ENCODE measurements at places on chromosomes 2 and 18. TPM values are rescaled to one million over a fixed set of nuclear protein-coding genes. Genes with fewer than 3 reads are reported as not detected.

The FKBP7 gene
- 1.3 TPM for polyA plus RNA-seq

The LAPTM4A gene
- 116 TPM for polyA plus RNA-seq

The ACKR3 gene
- 7.8 TPM for polyA plus RNA-seq

The OSBPL6 gene
- polyA plus RNA-seq: not detected

- no peak for DNase-seq
- peaks cover 5% of the 10 kb centered on the region for H3K27me3 ChIP-seq
- H3K4me3 ChIP-seq: no peak overlapping the region
- H3K36me3 ChIP-seq: no peaks in the 10 kb centered on the region
These were observed 109.6 kb downstream of the ICOS start for GRCh38 chr2:204046145-204046544.

GRCh38 chr2:127594116-127594591 lies 51.8 kb upstream of the GPR17 start:
- no peak overlapping the region for H3K27ac ChIP-seq
- peaks cover 5% of the 10 kb centered on the region for H3K27me3 ChIP-seq
- no peaks in the 10 kb centered on the region for H3K4me1 ChIP-seq
- H3K36me3 ChIP-seq: no peaks in the 10 kb centered on the region

- H3K4me1 ChIP-seq: no peaks in the 10 kb centered on the region
- no peak for DNase-seq
- H3K27ac ChIP-seq: no peak overlapping the region
- no peaks in the 10 kb centered on the region for H3K36me3 ChIP-seq
- H3K4me3 ChIP-seq: no peak overlapping the region
These were observed 35.2 kb upstream of the STPG4 start for GRCh38 chr2:47190188-47190881.

DNA sequence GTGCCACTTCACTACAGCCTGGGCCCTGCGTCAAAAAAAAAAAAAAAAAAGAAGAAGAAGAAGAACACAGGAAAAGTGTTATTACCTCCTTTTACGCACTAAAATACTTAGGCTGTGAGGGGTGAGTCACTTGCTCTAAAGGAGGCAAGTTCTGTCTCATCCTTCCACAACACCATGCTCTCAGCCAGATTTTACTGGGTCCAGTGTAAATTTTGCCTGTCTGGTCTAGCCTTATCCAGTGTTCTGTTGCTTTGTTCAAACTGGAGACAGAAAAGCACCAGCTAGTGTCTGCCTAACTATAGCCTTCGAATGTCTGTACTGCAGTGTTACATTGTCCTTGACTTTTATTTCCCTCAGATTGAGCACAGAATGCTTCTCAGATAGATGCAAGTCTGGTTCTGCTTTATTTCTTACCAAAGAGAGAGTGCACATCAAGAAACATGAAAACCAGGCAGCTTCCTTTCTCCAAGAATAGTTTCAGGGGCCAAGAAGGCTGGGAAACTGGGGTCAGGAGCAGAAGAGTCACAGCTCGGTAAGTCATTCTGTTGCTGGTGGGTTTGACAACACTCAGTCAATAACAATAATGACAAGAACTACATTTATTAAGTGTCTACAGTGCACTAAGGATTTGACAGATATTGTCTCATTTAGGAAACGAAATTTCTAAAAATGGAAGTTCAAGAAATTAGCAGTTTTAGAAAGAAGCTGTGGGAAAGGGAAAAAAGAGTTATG lies 3.1 kb upstream of the MSGN1 start:
- H3K27me3 ChIP-seq: peaks cover 7% of the 10 kb centered on the region
- H3K36me3 ChIP-seq: no peaks in the 10 kb centered on the region
- no peak overlapping the region for H3K27ac ChIP-seq

DNA sequence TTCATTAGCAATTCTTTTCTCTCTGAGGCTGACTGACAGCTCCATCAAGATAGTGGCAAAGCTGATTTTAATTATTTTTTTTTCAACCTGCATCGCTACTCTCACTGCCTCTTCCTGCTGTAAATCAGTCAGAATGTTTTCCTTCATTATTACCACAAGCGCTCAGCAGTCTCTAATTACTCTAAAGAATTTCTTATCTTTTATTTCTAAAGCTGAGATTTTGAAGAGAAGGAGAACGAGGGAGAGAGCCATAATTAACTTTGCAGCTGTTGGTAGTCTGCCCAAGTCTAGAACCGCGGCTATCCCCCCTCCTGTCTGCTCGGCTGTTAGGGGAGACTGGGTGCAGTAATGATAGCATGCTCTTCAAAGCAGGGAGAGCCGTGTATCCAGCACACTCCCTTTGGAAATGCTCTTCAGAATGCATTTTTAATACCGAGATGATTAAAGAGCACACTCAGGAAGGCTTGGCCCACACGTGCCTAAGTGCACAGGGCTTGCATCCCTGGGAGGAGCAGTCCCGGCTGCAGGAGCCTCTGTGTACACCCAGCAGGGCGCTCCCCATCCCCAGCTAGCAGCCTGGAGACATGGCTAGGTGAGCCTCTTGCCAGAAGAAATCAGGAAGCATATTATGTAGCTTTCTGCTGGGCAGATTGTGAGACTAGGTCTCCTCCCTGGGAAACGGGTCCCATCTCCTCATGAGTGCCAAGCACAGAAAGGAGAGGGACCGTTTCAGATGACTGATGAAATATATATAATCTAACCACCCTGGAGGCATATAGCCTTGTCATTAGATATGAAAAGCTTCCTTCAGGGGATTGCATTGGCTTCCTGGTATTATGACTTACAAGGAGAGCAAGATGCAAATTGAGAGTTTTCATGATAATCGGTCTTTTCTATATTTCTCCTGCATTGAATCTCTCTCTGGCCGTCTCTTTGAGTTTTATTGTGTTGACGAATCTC lies 555.2 kb downstream of the CMPK2 start:
- no peaks in the 10 kb centered on the region for H3K4me1 ChIP-seq
- H3K4me3 ChIP-seq: no peak overlapping the region
- no peak overlapping the region for H3K27ac ChIP-seq
- DNase-seq: no peak
- H3K36me3 ChIP-seq: no peaks in the 10 kb centered on the region
- no peaks in the 10 kb centered on the region for H3K27me3 ChIP-seq

- peaks cover 52% of the 10 kb centered on the region for H3K4me1 ChIP-seq
- peak overlapping the region; percentile 99 for H3K27ac ChIP-seq
- peak overlapping the region; percentile 96 for H3K4me3 ChIP-seq
- peaks cover 8% of the 10 kb centered on the region for H3K36me3 ChIP-seq
- DNase-seq: no peak
These were observed 444 bp upstream of the MMADHC start for GRCh38 chr2:149587950-149588487.

DNA sequence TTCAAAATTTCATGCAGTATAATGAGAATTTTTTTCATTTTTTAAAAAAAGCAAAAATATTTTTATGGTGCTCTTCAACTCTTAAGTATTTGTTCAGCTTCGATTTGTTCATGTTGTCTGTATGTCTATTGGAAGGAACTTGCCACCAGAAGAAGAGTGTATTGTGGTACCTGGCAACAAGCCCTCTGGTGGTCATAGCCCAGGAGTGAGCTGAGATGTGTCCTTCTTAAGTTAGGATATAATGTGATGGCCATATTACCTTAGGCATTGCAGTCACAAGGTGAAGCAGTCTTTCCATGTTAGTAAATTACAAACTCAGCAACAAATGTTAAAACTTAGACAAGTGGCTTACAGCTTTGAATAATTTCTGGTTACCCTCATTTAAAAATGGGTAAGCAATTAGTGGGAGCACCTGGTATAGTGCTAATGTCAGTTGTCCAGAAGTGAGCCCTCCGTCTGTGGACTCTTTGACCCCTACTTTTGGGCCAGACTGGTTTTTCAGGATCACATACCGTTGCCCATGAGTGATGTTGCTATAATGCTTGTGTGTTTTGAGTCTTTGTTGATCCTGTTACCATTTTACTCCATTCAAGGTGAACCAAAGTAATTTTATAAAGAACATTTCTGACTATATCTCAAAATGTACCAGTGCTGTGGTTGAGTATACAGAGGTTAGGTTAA lies 57.4 kb downstream of the MYO1B start:
- no peak overlapping the region for H3K27ac ChIP-seq
- H3K27me3 ChIP-seq: no peaks in the 10 kb centered on the region
- no peaks in the 10 kb centered on the region for H3K4me1 ChIP-seq
- no peak overlapping the region for H3K4me3 ChIP-seq
- peak; percentile 5 for DNase-seq

- H3K27ac ChIP-seq: no peak overlapping the region
- no peaks in the 10 kb centered on the region for H3K27me3 ChIP-seq
- DNase-seq: peak; percentile 1
- no peaks in the 10 kb centered on the region for H3K36me3 ChIP-seq
- no peaks in the 10 kb centered on the region for H3K4me1 ChIP-seq
These were observed 109.4 kb upstream of the FANCL start for GRCh38 chr2:58350484-58350883.

- H3K4me1 ChIP-seq: peaks cover 15% of the 10 kb centered on the region
- no peak overlapping the region for H3K27ac ChIP-seq
- no peaks in the 10 kb centered on the region for H3K27me3 ChIP-seq
- H3K36me3 ChIP-seq: no peaks in the 10 kb centered on the region
These were observed 19.0 kb upstream of the TMEM247 start for GRCh38 chr2:46460241-46460921.

DNA sequence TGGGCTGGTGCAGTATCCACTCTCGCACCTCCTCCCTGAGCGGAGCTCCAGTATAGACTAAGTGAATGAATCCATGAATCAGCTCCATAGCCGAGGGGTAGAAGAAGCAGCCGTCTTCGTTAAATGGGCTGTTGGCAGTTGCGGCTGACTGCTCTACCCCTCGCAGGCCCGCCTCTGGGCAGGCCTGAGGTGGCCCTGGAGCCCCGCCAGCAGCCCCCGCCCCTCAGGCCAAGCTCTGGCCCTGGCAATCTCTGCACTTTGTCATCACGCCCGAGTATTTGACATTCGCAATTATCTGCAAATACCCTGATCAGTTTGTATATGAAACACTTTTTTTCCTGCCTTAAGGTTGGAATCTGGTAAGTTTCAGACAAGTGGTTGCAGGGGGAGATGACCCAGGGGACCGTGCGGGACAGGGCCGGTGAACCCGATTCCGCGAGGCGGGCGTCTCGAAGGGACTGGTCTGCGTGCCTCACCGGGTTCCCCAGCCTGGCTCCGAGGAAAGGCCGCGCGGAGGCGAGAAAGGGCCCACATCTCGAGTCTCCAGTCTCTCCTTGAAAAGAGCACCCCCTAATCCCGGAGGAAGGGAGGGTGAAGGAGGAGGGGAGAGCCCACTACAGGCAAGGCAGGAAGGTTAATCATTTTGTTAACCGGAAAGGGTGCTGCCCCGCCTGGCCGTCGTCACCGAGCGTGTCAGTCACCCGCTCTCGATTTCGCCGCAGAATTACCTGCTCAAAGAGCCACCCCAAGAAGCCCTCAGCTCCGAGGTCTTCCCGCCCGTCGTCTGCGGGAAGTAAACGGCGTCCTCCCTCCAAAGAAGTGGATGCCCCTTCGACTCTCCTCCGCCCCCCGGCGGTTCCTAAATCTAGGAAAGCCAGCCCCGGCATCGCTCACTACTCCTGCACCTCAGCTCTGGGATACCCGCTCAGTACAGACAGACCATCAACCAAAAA lies 11.1 kb upstream of the SATB2 start:
- H3K27ac ChIP-seq: no peak overlapping the region
- no peaks in the 10 kb centered on the region for H3K36me3 ChIP-seq
- H3K4me3 ChIP-seq: peak overlapping the region; percentile 43

DNA sequence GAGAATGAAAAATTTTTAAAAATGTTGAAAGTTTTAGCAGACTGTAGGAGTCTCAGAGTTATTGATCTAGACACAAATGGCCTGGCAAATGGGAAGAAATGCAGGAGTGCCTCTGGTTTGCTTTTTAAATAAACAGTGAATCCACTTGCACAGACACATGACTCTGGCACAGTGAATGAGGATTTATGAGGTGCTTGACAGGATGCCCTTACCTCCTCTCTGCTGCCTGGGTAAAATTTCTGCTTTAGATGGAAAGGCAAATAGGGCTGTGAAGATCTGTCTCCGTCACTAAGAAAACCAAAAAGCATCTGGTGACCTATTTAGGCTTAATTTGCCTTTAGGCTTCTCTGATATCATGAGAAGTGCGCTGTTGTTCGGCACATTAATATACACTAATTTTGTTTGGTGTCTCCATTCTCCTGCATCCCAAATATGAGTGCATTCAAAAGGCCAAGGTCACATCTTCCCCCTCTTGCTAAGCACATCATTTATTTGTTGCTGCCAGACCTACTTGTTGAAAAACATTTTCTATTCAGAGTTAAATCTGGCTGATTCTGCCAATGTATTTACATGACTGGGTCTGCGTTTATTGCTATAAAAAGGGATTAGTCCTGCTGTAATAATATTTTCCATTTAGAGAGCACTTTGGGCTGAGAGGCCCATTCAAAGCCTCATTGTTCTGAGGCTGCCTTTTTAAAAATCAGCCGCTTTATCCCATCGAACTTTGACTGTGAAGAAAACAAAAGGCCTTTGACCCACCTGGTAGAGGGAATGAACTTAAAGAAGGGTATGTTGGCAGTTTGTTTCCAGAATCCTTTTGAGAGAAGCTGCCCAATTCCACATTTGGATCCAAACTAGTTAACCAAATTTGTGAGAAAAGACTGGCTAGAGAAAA lies 94.9 kb downstream of the RNF152 start:
- H3K27me3 ChIP-seq: peaks cover 14% of the 10 kb centered on the region
- no peaks in the 10 kb centered on the region for H3K36me3 ChIP-seq
- H3K27ac ChIP-seq: no peak overlapping the region
- no peaks in the 10 kb centered on the region for H3K4me1 ChIP-seq
- no peak overlapping the region for H3K4me3 ChIP-seq

DNA sequence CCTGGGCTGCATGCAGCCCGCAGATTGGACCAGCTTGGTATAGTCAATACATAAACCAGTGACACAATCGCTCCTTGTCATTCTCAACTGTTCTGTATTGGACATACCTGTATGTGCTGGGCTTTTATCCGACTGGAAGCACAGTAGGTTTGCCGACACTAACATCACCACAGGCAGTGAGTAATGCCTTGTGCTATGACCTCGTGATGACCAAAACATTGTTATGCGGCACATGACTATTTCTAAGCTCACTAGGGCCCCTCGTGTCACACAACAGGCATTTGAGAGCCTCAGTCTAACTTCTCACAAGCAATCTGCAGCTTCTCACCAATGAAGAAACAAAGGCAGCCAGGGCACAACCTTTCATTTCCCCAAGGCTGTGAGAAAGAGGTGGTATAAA lies 320.8 kb downstream of the AFF3 start:
- H3K4me3 ChIP-seq: no peak overlapping the region
- no peaks in the 10 kb centered on the region for H3K36me3 ChIP-seq
- no peak overlapping the region for H3K27ac ChIP-seq

DNA sequence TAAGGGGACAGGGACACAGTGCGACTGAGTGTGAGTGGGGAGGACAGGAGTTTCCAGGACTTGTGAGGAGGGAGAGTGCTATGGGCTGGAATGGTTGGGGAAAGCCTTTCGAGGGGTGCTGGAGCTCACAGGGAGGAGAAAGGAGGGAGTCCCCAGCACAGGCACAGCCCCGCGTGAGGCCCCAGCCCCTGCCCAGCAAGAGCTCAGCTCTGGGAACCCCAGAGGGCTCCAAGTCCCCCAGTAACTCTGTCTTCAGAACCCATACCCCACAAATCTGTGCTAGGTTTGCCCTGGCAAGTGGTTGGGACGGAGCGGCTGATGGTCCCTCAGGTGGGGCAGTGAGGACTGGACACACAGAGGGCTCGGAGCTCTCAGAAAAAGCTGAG lies 75.4 kb downstream of the SFXN5 start:
- no peaks in the 10 kb centered on the region for H3K27me3 ChIP-seq
- no peak for DNase-seq
- no peaks in the 10 kb centered on the region for H3K36me3 ChIP-seq
- no peaks in the 10 kb centered on the region for H3K4me1 ChIP-seq
- H3K4me3 ChIP-seq: no peak overlapping the region

GRCh38 chr2:163641986-163642385 lies 93.8 kb downstream of the FIGN start:
- H3K27me3 ChIP-seq: peaks cover 2% of the 10 kb centered on the region
- no peaks in the 10 kb centered on the region for H3K36me3 ChIP-seq
- no peaks in the 10 kb centered on the region for H3K4me1 ChIP-seq
- DNase-seq: no peak

- H3K27ac ChIP-seq: no peak overlapping the region
- DNase-seq: no peak
- no peaks in the 10 kb centered on the region for H3K4me1 ChIP-seq
These were observed 332.0 kb downstream of the ZNF521 start for GRCh38 chr18:25019931-25020330.

Measured in immature natural killer cell (primary cell).